ENCODE measurements at places on chromosomes 2 and 18.

DNA sequence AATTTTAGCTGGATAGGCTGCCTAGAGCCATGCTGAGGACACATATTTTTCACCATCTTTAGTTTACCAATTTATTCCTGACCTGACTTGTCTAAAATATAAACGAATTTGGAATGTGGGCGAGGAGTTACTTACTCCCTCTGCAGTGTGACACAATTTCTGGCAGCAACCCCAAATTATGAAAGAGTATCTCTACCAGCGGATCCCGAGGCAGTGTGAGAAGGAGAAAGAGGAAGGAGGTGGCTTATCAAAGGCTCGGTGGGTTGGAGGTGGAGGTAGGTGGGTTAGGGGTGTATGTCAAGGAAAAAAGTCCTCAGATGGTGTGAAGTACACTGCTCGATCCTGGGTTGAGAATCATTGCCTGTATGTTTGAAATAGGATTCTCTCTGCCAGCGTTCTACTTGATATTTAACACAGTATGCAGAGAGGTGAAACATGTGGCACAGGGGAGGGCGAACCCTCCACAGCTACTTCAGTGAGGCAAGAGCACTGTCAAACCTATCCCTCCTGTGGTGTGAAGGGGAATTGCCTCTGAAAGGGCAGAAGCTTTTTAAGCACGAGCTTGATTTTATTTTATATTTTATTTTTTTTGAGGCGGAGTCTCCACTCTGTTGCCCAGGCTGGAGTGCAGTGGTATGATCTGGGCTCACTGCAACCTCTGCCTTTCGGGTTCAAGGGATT is 76.0 kb downstream of the RFTN2 start:
- DNase-seq, result peak; percentile 19

GRCh38 chr2:240687045-240687740 is 4.5 kb upstream of the AQP12A start:
- no peak for DNase-seq

- DNase-seq, result no peak
Measured at GRCh38 chr2:76444732-76445131, 734.0 kb upstream of the GCFC2 start.

GRCh38 chr18:23825978-23826405 is 136.7 kb downstream of the LAMA3 start:
- peak; percentile 63 for DNase-seq

DNA sequence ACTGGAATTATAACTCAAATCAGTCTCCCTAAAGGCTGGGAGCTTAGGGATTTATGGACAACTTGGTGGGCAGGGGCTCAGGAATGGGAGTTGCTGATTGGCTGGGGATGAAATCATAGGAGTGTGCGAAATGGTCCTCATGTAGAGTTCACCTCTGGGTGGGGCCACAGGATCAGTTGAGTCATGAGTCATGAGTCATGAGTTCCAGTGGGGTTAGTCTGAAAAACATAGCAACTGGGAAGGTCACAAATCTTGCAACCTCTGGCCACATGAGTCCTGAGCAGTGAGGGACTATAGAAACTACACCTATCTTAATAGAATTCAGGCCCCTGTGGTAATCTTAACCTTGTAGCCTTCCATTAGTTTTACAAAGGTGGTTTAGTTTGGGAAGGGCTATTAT is 383.3 kb downstream of the RBM43 start:
- peak; percentile 11 for DNase-seq

DNA sequence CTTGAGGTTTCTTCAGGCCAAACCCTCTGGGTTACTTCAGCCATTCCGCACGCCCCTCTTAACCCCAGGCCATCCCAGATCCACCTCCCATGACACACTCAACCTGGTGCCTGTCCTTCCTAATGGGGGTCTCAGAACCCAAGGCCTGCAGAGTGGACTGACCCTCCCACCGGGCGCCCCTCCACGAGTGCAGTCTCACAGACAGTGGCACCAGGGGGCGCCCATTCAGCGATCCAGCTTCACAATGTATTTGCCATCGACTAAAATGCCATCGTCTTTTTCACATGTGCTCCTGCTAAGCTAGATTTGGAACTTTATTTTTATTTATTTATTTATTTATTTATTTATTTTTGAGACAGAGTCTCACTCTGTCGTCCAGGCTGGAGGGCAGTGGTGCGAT is 38.5 kb downstream of the INPP5D start:
- DNase-seq, result no peak

DNA sequence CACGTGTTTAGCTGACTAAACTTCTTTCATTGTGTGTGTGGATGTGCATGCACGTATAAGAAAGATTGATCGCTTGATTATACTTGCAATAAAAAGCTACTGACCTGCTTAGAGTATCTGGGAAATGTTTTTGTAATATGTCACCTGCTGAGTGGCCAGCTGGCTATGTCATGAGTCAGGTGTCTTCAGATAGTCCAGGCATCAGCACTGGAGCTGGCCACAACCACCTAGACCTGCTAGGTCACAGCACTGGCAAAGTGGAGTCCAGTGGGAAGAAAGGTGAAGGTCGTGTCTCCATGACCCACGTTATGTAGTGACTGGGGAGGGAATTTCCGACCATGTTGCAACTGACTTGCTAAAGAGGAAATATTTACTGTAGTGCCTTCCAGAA is 147.0 kb downstream of the ESCO1 start:
- DNase-seq, result no peak

GRCh38 chr2:14220101-14220500 is 412.4 kb upstream of the LRATD1 start:
- DNase-seq, result no peak

DNA sequence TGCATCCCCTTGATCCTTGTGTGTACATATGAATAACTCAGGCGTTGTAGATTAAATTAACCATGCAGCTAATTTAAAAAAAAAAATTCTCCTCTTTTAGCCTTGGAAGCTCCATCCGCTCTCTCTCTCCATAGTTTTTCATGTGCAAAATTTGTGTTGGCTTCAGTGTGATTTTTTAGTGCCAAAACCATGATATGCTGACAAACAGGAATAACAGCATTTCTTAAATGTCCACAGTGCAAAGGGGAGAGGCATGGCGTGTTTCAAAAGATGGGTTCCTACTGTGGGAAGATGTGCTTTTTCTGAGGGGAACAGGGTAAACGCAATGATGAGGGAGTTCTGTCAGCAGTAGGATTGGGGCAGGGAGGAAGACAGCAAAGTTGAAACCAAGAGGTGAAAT is 247.0 kb downstream of the ICOS start:
- no peak for DNase-seq

- DNase-seq, result peak; percentile 66
Measured at GRCh38 chr2:237432484-237433092, 18.6 kb upstream of the COL6A3 start.

DNA sequence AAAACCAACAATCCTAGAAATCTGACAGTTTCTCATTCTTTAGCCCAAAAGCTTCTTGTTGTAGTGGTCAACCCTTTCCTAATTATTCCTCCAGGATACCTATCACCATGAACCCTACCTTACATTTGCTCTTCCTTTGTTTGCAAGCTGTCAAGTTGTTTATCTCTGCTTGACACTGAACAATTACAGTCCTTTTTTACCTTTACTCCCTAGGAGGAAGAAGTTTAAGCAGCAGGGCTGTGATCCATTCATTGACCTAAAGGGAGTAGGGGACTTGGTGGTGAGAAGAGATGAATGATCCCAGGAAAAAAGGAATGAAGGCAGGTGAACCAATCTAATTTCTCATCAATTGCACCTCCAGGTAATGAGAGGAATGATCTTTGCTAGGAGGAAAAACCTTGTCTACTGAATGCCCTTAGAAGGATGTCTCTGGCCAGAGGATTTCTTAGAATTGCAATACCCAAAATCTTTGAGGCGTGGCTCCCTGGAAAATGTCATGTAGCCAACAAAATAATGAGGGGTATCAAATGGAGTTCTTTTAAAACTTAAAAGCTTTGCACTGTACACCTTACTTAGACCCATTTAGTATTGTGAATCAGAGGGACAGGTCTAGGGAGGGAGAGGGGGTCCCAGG is 47.7 kb downstream of the MREG start:
- no peak for DNase-seq

DNA sequence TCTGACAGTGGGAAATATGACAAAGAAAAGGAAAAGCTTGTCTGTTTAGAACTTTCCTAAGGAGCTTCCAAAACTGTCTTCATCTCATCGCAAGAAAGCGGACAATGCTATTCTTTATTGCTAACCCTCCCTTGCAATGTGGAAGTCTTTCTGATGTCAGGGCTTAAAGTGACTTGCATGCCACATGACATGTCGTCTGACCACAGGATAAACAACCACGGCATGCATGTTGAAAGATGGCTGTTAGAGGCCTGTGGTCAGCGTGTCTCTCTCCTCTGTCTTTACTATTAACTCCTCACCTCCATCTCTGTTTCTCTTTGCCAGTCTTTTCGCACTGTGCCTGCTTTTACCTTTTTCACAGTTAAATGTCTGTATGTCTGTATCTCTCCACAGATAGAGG is 389.8 kb downstream of the LNPK start:
- DNase-seq, result no peak

GRCh38 chr2:140457483-140457882 is 1673.3 kb downstream of the LRP1B start:
- DNase-seq, result peak; percentile 3

GRCh38 chr2:110866045-110866444 is 133.7 kb downstream of the ACOXL start:
- DNase-seq, result no peak

GRCh38 chr18:13894531-13894930 is 20.8 kb downstream of the MC2R start:
- DNase-seq, result no peak

DNA sequence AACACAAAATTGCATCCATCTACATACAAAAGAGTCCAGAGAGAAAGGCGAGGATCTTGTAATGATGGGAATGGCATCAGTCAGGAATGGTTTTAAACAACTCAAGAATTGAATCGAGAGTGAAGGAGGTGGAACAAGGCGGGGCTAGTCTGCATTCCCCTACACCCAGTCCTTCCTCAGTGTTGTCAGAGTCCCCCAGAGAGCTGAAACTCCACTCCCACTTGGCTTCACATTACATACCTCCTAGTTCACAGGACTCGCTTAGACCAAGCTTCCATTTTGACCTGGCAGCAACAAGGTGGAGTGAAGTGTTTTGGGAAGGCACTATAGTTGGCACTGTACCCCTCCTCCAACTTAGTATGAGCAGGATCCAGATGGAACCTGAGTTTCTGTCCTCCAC is 1273.5 kb upstream of the CRIM1 start:
- no peak for DNase-seq

DNA sequence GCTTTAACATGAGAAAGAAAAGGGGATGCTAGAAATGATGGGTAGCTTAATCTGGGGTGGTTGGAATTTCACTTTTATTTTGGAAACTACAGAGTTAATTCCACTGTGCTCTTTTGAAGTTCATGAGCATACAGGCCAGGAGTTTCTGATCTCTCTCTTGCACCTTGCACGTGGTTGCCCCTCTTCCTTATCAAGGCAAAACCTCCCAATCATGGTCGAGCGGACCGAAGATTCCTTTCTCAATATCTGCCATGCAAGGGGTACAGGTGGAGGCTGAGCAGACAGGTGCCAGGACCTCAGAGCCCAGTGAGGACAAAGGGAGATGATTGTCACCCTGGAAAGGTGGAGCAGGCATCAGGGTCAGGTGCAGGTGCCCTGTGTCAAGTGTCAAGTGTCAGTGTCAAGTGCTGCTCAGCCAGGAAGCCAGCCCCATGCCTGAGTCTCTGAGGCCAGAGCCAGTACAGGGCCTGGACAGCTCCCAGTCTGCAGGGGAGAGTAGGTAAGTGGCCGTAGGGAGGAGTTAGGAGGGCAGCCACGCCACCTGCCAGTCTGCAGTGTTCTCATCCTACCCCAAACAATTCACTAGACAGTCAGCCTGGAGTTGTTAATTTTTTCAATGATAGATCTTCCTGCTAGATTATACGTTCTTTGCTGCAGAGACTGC is 42.2 kb downstream of the LPIN1 start:
- DNase-seq, result no peak

GRCh38 chr2:95282458-95282857 is 8.2 kb downstream of the PROM2 start:
- DNase-seq, result no peak

- no peak for DNase-seq
Measured at GRCh38 chr2:208415255-208415654, 8.7 kb downstream of the PTH2R start.

DNA sequence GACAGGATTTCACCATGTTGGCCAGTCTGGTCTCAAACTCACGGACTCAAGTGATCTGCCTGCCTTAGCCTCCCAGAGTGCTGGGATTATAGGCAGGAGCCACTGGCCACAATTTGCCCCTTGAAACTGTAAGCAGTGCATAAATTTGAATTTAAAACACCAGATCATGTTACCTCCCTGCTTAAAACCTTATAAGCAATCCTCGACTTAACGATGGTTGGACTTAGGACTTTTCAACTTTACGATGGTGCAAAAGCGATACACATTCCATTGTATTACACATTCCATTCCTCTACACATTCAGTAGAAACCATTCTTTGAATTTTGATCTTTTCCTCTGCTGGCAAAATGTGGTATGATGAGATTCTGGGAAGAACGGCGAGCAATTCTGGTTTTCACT is 23.2 kb upstream of the EFR3B start:
- no peak for DNase-seq

GRCh38 chr2:58428096-58429013 is 187.2 kb upstream of the FANCL start:
- peak; percentile 47 for DNase-seq
